WTC11 (cell line): ENCODE measurements at places on chromosomes 12 and 14. TPM values are rescaled to one million over a fixed set of nuclear protein-coding genes. Genes with fewer than 3 reads are reported as not detected.

GRCh38 chr12:89947437-89948270, 239.0 kb upstream of the ATP2B1 start:
- DNase-seq = no peak

DNA sequence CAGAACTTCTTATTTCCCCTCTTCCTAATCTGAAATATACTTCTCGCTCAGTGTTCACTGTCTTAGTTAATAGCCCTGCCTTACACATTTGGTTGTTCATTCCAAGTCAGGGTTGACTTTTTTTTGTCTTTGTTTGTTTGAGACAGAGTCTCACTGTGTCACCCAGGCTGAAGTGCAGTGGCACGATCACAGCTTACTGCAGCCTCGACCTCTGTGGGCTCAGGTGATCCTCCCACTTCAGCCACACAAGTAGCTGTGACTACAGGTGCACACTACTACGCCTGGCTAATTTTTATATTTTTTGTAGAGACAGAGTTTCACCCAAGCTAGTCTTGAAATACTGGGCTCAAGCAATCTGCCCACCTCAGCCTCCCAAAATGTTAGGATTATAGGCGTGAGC, 42.3 kb upstream of the PRPF39 start:
- DNase-seq = no peak

DNA sequence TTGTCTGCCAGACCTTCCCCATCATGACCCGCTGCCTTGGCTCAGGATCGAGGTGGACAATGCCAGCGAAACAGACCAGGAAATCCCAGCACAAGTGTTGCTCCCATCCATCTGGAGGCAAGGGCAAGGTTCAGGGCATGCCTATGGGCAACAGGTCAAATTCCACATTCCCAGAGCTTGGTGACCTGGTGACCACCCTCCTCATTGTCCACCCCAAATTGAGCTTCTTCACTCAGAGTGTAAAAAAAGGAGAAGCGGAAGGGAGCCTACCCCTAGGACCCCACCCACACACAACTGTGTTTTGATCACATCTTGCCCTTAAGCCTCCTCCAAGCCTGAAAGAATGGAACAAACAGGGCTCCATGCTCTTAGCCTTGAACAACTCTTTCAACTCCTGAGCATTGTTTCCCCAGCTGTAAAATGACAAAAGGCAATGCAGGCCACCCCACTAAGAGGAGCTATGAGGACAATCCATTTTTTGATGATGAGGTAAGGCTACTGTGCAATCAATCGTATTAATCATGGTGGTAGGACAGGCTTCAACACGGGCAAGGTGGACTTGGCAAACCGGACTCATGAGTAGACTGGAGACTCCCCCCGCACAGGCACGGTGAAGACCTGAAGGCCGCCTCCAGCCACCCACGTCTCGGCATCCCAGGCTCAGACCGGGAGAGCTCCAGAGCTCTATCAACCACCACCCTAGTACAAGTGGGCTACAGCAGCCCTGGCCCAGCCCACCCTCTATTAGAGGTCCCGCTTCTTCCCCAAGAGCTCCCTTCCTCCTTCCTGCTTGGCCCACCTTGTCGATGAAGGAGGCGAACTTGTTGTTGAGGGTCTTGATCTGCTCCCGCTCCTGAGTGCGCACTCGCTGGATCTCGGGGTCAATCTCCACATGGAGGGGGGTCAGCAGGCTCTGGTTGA, 866 bp downstream of the KRT79 start:
- no peak for DNase-seq

GRCh38 chr12:118164798-118165486, 29.0 kb downstream of the PEBP1 start:
- DNase-seq = peak; percentile 59

GRCh38 chr12:23847857-23848256, 101.6 kb downstream of the SOX5 start:
- DNase-seq = no peak

- no peak for DNase-seq
Observed at GRCh38 chr12:108234158-108234557, 105.0 kb downstream of the CMKLR1 start.

GRCh38 chr12:13347241-13348043, 150.9 kb downstream of the EMP1 start:
- DNase-seq = no peak

Gene LRP1-AS
- not detected in 3 replicates for total RNA-seq

Gene CLEC12A
- not detected in 3 replicates for total RNA-seq
